ENCODE measurements at places on chromosomes 3 and 15. TPM values are rescaled to one million over a fixed set of nuclear protein-coding genes. Genes with fewer than 3 reads are reported as not detected.

Gene RTP1
- total RNA-seq, result 3.0 TPM

Gene NKTR
- total RNA-seq, result 62.2 TPM

Gene CCR3
- total RNA-seq, result not detected

Gene TMEM44
- total RNA-seq, result 15.4 TPM

Gene ERICH6
- total RNA-seq, result not detected

Gene CLRN1
- 0.35 TPM for total RNA-seq

Gene MYO5C
- total RNA-seq, result 25.0 TPM

Gene TMC3
- not detected for total RNA-seq

Gene TMIE
- 0.90 TPM for total RNA-seq

Gene TRANK1
- total RNA-seq, result 8.8 TPM

Gene CHL1
- total RNA-seq, result 0.33 TPM

DNA sequence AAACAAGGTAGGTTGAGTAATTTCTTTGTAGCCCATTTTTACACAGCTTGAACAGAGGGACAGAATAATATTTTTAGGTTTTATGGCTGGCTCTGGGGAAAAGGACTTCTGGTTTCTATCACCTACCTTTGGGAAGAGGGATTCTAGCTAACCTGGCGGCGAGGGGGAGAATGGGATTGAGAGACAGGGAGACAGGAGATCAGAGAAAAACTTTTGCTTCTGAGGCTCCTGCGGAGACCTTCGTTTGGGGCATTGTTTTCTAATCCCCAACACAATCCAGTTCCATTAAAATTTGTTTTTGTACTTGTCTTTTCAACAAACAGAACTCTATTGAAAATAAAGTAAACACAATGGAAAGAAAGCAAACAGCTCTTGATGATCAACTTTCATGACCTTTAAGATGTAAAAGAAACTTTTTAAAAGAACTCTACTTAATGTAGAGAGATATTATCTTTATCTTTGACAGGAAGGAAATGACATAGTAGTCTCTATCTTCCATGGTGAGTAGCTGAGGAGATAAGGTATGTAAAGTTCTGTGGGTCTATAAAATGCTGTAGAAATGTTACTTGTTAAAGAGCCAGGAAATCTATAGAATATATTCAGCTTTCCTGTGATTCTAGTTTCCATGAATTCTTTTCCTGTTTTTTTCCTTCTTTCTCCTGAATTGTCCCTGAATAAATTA lies 37.0 kb upstream of the P2RY1 start:
- H3K27ac ChIP-seq, result no peak overlapping the region
- no peaks in the 10 kb centered on the region for H3K36me3 ChIP-seq
- H3K27me3 ChIP-seq, result no peaks in the 10 kb centered on the region
- H3K4me3 ChIP-seq, result no peak overlapping the region

DNA sequence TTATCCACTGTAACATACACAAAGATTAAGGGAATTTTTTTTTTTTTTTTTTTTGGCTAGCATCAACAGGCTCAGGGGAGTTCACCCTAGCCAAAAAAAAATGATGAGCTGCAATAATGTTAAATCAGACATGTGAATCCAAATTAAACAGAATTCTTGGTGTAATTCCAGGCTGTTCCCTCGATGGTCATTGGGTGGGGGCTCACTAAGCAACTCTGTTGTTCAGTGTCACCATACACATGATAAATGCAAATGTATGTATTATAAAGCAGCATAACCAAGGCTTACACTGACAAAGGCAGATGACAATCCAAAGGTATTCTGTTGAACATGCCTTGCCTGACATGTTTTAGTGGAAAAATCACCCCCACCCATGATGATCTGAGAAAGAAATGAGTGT lies 29.0 kb downstream of the IL1RAP start:
- H3K36me3 ChIP-seq, result no peaks in the 10 kb centered on the region
- H3K4me3 ChIP-seq, result no peak overlapping the region
- no peak overlapping the region for H3K27ac ChIP-seq
- H3K4me1 ChIP-seq, result peaks cover 12% of the 10 kb centered on the region
- no peak for DNase-seq

- no peaks in the 10 kb centered on the region for H3K36me3 ChIP-seq
- no peak for DNase-seq
- no peaks in the 10 kb centered on the region for H3K27me3 ChIP-seq
- H3K27ac ChIP-seq, result no peak overlapping the region
These were observed 244.8 kb upstream of the TPRG1 start for GRCh38 chr3:188926741-188927511.

DNA sequence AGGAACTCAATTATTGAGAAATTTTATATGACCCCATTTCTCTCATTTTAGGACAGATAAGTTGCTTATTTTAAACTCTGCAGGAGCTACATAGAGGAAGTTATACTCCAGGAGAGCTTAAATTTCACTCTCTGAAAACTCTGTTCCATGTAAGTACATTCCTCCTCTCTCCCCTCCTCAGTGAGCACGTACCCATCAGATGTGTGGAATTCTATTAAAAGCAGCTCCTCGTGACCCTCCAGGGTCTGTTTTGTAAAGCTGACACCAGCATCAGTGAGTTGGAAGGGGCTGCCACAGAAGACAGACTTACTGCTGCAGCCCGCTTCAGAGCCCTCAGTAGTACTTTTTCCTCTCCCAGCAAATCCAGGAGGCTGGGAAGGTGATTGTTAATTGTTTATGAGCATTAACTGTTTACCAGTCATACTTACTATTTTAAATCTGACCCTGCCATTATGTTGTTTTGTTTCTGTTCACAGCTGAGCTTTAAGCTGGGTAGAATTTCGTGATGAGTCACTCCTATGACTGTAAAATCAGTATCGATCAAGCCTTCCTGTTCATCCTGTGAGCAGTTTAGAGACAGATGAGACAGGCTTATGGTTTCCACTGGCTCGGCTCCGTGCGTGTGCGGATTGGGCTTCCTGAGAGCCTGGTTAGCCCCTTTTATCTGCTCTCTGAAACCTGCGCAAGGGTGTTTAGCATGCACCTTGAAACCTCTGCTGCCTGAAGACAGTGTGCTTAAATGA lies 20.4 kb downstream of the IGF1R start:
- no peak overlapping the region for H3K27ac ChIP-seq
- H3K4me3 ChIP-seq, result no peak overlapping the region
- no peak for DNase-seq
- H3K36me3 ChIP-seq, result no peaks in the 10 kb centered on the region
- no peaks in the 10 kb centered on the region for H3K27me3 ChIP-seq
- peaks cover 46% of the 10 kb centered on the region for H3K4me1 ChIP-seq

GRCh38 chr3:52086976-52087663 lies 30.7 kb upstream of the DUSP7 start:
- H3K27me3 ChIP-seq, result no peaks in the 10 kb centered on the region
- no peak overlapping the region for H3K4me3 ChIP-seq
- H3K27ac ChIP-seq, result no peak overlapping the region
- H3K36me3 ChIP-seq, result peaks cover 2% of the 10 kb centered on the region
- no peak for DNase-seq

DNA sequence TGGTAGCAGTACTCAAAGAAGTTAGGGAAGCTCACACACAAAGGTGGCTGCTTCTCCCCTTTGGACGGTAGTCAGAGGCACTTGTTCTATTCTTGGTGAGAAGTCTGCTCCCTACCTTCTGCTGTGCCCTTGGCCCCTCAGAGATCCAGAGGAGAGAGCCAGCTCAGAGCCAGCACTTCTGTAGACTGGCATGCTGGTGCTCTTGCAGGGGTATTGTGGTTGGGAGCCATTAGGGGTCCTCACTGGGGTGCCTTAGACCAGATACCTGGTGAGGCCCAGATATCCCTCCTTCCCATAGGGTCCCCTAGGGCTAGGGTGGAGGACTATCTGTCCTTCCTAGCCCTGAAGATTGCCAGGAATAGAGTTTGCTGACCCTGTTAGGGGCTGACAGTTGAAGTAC lies 140.6 kb downstream of the EEFSEC start:
- H3K36me3 ChIP-seq, result no peaks in the 10 kb centered on the region
- no peaks in the 10 kb centered on the region for H3K27me3 ChIP-seq
- H3K4me3 ChIP-seq, result no peak overlapping the region
- no peak overlapping the region for H3K27ac ChIP-seq
- DNase-seq, result no peak

GRCh38 chr3:149494759-149495580 lies 20.5 kb downstream of the TM4SF4 start:
- H3K4me1 ChIP-seq, result no peaks in the 10 kb centered on the region
- no peak overlapping the region for H3K4me3 ChIP-seq
- no peaks in the 10 kb centered on the region for H3K36me3 ChIP-seq
- DNase-seq, result no peak
- no peaks in the 10 kb centered on the region for H3K27me3 ChIP-seq
- H3K27ac ChIP-seq, result no peak overlapping the region

DNA sequence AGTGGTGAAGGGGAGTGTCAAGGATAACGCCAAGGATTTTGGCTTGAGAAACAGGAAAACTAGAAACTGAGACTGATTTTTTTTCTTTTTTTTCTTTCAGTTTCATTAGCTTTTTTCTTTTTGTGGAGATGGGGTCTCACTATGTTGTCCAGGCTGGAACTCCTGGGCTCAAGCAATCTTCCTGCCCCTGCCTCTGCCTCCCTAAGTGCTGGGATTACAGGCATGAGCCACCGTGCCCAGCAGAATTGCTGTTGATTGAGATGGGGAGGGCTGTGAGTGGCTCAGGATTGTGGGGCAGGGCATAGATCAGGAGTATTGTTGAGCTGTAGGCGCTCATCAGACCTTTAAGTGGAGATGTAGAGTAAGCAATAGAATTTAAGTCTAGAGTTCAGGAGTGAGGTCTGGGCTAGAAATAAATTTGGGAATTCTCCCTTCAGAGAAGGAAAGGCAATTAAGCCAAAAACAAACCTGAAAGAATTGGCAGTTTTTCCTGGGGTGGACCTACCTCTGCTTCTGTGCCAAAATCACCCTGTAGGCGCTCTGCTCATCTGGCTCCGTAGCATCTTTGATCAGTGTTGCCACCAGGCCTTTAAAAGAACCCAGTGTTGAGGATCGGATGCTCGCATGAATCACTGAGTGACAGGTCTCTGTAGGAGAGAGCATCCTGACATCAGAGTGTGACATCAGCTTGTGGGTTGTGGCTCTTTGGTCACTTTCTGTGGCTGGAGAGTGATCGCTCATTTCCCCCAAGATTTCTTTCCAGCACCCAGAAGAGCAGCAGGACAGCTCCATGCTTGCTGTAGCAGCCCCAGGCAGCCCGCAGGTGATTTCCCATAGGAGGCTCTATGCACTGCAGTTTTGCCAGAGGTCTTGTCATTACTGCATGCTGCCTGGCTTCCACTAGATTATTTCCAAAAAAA lies 15.8 kb downstream of the ABHD17C start:
- no peaks in the 10 kb centered on the region for H3K36me3 ChIP-seq
- DNase-seq, result no peak
- no peaks in the 10 kb centered on the region for H3K27me3 ChIP-seq
- H3K27ac ChIP-seq, result no peak overlapping the region
